ENCODE measurements at places on chromosomes 3 and 15.

DNA sequence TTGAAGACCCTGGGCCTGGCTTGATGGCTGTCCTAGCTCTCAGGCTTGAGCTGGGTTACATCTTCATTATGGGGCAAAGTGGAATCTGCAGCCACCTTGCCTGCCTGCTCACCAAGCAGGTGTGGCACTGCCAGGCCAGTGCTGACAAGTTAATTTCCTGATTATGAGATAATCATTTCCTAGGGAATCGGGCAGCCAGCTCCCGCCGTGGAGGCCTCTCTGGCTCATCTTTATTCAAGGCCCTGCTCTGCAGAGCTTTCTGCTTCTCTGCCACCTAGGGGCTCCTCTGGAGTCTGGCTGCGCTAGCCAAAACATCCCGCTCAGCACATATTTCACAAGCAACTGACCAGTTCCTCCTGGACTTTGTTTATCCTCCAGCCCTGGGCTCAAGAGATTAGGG lies 9.9 kb downstream of the LOXL1 start:
- H3K4me1 ChIP-seq, result no peaks in the 10 kb centered on the region
- H3K36me3 ChIP-seq, result no peaks in the 10 kb centered on the region
- no peak for DNase-seq
- no peaks in the 10 kb centered on the region for H3K27me3 ChIP-seq

- no peak for DNase-seq
- H3K27me3 ChIP-seq, result no peaks in the 10 kb centered on the region
- H3K36me3 ChIP-seq, result no peaks in the 10 kb centered on the region
- peak overlapping the region; percentile 31 for H3K27ac ChIP-seq
- no peak overlapping the region for H3K4me3 ChIP-seq
- peaks cover 2% of the 10 kb centered on the region for H3K4me1 ChIP-seq
Observed at GRCh38 chr3:41522612-41523011, 323.3 kb downstream of the CTNNB1 start.

DNA sequence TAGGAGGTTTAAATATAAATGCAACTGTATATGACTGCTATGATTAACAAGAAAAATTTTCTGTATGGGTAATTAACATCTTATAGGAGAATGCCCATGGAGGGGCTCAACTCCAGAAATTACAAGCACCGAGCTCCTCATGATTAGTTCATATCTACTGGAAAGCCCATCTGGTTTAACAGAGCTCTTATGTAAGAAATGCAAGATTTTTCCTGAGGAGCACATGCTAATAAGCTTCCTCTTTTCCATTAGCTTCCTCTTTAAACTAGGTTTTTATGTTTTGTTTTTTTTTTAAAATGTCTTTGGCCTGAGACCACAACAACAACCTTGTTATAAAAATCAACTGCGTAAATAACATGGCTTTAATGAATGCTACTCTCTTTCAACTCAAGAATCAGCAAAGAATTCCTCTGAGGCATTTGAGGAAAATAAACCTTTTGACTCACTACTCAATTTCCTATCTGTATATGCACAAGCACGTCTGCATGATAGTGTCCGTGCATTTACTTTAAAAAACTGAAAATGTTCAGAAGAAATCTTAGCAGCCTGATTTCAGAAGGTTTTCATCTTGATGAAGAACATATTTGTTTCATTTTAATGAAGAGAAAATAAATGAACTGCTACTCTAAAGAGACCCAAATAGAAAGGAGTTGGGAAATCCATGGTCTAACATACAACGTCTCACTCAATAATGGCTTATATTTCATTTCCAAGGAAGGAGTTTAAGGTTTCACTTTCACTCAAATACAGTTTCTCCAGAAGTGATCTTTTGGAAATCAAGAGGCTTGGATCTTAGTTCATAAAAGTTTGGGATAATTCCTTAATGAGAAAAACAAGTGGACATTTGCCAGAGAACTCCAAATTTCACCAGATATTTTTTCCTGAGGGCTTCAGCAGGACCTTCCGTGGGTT lies 180.8 kb downstream of the KCNAB1 start:
- H3K36me3 ChIP-seq, result no peaks in the 10 kb centered on the region
- H3K4me3 ChIP-seq, result no peak overlapping the region
- DNase-seq, result no peak
- no peaks in the 10 kb centered on the region for H3K27me3 ChIP-seq

DNA sequence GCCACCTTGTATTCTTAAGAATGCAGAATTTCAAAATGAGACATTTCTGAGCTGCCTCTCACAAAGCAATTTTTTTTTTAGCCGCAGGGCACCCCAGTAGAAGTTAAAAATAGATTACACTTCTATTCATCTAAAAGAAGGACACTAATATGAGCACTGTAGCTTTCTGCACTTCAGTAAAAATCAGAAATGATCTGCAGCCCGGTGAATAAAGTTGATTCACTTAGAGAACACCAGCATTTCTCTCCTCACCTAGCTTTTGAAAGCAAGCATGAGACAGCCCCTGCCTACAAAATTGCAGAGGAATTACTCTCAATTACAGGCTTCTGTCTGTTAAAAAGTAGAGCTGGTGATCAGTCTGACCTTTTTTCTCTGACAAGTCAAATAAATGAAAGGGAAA lies 1062.4 kb downstream of the FHIT start:
- no peak for DNase-seq
- no peak overlapping the region for H3K27ac ChIP-seq
- no peaks in the 10 kb centered on the region for H3K4me1 ChIP-seq
- no peaks in the 10 kb centered on the region for H3K36me3 ChIP-seq

DNA sequence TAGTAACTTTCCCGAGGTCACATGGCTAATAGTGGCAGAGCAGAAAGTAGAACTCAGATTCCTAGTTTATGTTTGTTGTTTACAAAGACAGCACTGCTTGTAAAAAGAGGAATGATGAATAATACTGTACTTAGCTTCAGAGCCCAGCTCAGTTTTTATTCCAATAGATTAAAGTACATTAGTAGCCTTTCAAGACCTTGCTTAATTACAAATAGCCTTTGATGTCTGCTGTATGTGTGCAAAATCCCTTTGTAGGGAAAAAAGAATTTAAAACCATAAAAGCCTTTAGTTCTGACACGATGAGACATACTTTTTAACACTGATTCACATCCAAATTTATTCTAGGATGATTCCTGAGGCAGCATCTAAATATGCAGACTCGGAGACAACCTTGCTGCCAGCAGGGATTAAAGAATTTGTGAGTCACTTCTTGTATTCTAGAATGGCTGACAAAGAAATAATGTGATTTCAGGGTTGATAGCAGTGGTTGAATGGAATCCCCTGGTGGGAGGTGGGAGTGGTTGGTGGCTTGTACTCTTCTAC lies 324.2 kb upstream of the TGFBR2 start:
- DNase-seq, result no peak
- no peak overlapping the region for H3K4me3 ChIP-seq
- no peaks in the 10 kb centered on the region for H3K27me3 ChIP-seq
- no peaks in the 10 kb centered on the region for H3K36me3 ChIP-seq
- H3K4me1 ChIP-seq, result no peaks in the 10 kb centered on the region
- no peak overlapping the region for H3K27ac ChIP-seq
